NCI-H774 (cell line): ENCODE measurements at places on chromosomes 5 and 9.

GRCh38 chr5:80125022-80125961, 90.1 kb downstream of the THBS4 start:
- no peak for DNase-seq

DNA sequence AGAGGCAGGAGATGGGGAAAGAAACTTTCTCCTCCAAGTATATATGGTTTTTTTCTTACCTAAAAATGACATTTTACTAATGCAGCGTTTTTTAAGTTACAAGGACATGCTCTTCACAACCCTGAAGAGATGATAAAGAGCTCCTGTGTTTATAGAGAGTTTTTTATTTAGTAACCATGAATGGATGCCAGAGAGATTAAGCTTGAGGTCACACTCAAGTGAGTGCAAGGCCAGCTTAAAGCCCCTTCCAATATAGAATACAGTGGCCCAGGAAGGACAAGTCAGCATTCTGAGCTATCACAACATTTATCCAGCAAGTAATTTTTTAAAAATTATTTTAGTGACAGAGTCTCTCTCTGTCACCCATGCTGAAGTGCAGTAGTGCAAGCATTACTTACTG, 6.7 kb upstream of the HAVCR2 start:
- DNase-seq = no peak

- no peak for DNase-seq
Observed at GRCh38 chr9:133539991-133540697, 5.6 kb downstream of the ADAMTSL2 start.

DNA sequence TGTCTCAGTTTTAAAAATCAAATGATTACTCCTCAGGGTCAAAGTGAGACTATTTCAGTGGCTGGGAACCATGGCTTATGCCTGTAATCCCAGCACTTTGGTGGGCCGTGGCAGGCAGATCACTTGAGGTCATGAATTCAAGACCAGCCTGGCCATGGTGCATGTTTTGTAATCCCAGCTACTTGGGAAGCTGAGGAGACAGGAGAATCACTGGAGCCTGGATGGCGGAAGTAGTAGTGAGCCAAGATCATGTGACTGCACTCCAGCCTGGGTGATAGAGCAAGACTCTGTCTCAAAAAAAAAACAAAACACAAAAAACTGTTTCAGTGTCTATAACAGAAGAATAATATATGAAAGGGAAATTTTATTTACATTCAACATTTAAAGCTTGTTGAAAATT, 182.9 kb downstream of the ARHGEF28 start:
- no peak for DNase-seq

DNA sequence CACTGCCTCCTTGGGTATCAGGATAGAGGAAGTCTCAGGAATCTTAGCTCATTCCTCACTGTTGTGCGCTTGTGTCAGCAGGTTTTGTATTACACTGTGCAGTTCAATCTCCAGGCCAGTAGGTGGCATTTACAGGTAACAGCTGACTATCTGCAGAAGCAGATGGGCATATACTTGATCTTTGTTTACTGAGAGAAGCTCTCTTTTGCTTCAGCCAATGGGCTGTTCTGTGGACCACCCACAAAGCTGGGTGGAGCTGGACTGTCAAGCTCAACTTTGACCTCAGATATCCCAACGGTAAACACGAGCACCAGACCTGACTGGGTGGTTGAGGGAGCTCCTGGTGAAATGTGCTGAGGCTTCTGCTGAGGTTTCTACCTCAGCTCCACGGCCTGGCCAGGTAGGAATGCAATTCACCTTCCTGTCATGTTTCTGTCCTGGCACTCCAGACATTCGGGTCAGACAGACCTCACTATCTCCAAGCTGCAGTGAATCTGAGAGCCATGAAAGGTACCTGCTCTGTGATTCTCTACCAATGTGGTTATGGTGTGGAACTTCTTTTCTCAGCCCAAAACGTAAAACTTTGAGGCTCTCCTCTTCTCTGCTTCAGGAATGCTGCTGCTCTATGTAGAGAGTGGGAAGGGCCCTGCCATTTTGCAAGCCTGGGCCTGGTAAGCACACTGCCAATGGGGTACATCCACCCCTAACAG, 167.9 kb upstream of the ACTBL2 start:
- DNase-seq = no peak

DNA sequence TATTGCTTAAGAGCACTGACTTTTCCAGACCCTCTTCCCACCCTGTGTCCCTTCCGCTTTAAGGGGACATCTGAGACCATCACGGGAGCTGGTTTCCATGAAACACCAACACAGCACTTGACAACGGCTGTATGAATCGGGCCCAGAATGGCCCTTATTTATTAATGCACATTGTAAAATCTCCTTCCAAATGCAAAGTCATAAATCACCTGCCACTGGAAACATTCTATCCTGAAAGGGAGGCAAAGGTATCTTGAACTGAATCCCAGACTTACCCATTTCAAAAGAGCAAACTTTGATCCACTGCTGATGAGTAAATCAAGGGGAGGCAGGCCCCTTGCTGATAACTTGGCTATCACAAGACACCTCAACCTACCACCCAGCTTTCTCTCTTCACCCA, 37.4 kb downstream of the SHB start:
- DNase-seq = no peak

GRCh38 chr5:175868996-175869638, 2.3 kb upstream of the CPLX2 start:
- DNase-seq = no peak

- DNase-seq = no peak
Observed at GRCh38 chr5:175107865-175108264, 336.1 kb downstream of the DRD1 start.

GRCh38 chr5:73863876-73864275, 237.9 kb downstream of the ARHGEF28 start:
- DNase-seq = no peak
